ENCODE measurements at places on chromosomes 4 and X.

- no peak for DNase-seq
These were observed 2.6 kb upstream of the INTU start for GRCh38 chr4:127630152-127630551.

- no peak for DNase-seq
These were observed 92.1 kb downstream of the SLC9A7 start for GRCh38 chrX:46666831-46667230.

DNA sequence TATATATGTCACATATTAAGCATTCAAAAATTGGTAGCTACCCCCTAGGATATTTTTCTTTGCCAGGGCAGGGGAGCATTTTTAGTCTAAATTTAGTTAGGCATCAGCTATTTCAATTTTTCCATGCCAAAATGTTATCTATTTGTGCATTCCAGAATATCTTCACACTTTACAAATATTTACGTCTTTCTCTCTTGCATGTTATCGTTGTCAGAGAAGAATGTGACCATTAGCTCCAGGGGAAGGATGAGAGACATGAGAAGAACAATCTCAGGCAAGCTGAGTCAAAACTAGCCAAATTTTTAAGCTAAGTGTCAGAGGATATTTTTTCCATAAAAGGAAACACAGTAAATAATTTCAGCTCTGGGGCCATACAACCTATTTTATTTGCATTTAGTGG is 885.0 kb upstream of the EPHA5 start:
- no peak for DNase-seq

- no peak for DNase-seq
These were observed 51.6 kb downstream of the WDFY3 start for GRCh38 chr4:84914686-84915395.

DNA sequence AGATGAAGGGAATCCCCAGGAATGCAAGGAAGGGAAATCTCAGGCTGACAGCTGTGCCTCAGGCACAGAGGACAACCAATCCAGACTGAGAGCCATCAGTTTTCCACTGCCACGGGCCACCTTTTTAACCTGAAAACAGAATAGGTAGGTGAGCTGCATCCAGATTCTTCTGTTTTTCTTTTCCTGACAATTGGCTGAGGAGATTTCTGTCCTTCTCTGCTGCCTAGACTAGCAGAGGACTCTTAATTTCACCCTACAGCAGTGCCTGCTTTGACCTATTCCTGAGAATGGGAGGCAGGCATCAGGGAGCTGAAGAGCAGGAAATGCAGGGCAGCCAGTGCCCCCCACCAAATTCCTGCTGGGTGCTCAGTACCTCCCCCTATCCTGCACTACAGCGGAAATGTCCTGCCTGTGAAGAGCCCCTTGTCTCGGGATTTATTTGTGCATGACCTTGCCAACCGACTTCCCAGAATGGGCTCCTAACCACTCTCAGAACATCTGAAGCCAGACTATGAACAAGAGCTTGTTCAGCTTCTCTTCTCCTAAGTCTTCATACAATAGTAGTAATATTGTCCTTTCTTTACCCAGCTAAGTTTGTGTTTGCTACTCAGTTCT is 65.1 kb downstream of the CASK start:
- DNase-seq = no peak

DNA sequence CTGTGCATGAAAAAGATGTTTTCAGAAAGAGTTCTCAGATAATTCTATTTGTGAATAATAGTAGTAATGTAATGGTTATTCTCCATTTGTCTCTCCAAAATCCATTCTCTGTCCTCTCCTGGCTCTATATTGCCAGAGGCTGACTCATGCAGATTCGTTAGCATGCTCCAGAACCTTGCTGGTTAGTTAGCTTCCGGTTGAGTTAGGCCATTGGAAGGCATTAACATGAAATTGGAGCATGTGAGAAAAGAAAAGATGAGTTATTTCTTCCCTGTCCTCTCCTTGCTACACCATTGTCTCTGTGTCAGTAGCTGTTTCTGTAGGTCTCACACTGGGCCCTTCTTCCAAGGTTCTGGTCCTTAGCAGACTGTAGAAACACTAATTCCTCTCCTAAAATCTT is 23.5 kb upstream of the PRDM8 start:
- no peak for DNase-seq

DNA sequence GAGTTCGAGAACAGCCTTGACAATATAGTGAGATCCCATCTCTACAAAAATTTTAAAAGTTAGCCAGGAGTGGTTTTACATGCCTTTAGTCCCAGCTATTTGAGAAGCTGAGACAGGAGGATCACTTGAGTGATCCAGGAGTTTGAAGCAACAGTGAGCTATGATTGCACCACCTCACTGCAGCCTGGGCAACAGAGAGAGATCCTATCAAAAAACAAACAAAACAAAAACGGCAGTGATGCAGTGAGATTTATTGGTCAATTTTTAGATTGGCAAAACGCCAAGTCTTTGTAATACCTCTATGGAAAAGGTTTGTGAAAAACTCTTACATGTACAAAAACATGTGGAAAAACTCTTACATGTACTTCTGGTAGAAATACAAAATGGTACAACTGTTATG is 91.3 kb downstream of the PTPN13 start:
- no peak for DNase-seq

GRCh38 chr4:106679063-106679462 is 310.5 kb upstream of the GIMD1 start:
- DNase-seq = no peak

GRCh38 chr4:118904935-118905334 is 16.3 kb downstream of the SYNPO2 start:
- DNase-seq = no peak

DNA sequence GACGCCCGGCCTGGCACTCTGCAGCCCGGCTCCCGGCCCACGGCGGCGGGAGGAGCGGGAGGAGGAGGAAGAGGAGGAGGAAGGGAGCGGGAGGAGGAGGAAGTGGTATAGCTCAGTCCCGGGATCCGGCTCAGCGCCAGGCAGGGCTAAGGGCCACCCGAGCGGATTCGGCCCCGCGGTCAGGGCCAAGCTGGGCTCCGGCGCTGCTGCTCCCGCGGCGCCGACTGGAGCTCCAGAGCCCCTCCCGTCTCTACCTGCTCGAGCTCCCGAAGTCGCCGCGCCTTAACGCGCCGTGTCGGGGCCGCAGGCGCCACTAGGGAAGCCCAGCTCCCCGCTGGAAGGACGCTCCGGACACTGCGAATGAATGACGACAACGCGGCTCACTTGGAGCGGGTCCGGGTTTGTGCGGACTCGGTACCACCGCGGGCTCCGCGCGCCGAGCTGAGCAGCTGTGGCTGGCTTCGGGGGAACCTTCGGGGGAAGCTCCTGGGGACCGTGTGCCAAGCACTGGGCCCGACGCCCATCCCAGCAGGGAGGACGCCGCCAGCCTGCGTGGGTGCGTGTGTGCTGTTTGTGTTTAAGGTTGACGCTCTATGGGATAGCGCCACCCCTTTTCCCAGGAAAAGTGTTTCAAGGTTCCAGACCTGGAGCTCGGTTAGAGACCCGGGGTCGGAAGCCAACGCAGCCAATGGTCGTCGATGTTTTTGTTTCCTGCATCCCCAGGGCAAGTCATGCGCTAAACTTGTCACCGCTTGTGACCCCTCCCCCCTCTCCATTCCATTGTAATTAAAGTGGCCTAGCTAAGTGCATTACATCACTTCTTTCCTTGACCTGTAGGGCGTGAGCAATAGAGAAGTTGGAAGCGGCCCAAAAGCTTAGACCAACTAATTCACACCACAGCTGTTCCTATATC is at the start of gene TBC1D9:
Gene TBC1D9 (minus strand): TSS at position 67 of the 913 bp plus-strand sequence. CDS start 340 bp downstream, outside the sequence.
- no peak for DNase-seq

GRCh38 chr4:156896527-156896926 is 75.1 kb downstream of the PDGFC start:
- DNase-seq = no peak

DNA sequence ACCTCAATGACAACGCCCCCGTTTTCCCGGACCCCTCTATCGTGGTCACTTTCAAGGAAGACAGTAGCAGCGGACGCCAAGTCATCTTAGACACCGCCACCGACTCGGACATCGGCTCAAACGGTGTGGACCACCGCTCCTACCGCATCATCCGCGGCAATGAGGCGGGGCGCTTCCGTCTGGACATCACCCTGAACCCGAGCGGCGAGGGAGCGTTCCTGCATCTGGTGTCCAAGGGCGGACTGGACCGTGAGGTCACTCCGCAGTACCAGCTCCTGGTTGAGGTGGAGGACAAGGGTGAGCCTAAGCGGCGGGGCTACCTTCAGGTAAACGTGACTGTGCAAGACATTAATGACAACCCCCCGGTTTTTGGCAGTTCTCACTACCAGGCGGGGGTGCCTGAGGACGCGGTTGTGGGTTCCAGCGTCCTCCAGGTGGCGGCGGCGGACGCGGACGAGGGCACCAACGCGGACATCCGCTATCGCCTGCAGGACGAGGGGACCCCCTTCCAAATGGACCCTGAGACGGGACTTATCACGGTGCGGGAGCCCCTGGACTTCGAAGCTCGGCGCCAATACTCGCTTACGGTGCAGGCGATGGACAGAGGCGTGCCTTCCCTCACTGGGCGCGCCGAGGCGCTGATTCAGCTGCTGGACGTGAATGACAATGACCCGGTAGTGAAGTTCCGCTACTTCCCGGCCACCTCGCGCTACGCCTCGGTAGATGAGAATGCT is 2.2 kb downstream of the FAT4 start:
- DNase-seq = no peak

DNA sequence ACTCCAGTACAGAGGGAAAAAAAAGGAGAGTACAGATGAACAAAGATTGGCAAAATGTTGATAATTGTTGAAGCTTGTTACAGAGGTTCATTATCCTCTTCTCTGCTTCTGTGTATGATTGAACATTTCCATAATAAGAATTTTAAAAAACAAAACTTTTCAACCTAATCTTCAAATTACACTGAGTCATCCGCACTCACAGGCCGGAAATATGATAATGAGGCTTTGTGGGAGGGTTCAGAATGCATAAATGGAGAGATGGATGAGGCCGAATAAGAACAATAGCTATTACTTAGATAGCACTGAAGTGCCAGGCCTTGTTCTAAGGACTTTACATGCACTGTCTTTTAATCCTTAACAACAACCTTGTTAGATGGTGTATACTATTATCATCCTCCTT is 4.6 kb upstream of the ERCC6L start:
- DNase-seq = no peak

GRCh38 chr4:155548173-155548572 is 118.5 kb upstream of the GUCY1A1 start:
- DNase-seq = no peak

GRCh38 chr4:158003212-158003611 is 169.6 kb downstream of the GASK1B start:
- no peak for DNase-seq

GRCh38 chr4:93841803-93842345 is 13.3 kb downstream of the ATOH1 start:
- DNase-seq = no peak

DNA sequence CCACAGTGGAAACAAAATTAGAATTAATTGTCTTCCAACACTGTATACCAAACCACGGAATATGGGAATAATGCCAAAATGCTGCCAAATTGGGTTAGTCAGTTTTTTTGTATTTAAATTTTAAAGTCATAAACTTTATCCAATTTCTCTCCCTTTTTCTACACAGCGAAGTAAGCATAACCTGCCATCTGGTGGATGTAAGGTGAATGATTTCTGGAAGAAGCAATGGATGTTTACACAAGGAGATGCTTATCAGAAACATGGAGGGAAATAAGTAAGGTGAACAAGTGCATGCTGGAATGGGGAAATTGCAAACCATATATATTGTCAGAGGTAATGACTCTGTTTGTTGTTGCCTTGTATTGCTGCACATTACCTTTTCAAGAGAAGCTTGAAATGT is 691.9 kb downstream of the TECRL start:
- DNase-seq = no peak

DNA sequence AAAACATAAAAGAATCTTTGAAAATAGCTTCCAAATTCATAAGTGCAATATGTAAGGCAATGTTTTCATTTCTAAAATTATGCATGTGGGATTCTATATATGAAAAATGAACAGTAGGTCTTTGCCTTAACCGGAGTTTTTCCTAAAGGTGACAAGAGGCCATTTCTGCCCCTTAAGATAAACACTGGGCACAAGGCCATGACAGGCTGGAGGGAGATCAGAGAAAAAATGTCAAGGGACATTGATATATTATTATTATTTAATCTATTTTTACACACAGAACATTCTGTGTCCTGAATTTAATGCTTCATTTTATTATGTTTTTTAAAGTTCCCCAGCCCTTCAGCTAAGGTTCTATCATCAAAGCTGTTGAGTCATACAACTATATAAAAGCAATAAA is 118.8 kb downstream of the CHM start:
- no peak for DNase-seq

- DNase-seq = peak; percentile 55
These were observed 31.0 kb downstream of the TMEM131L start for GRCh38 chr4:153497091-153497531.

DNA sequence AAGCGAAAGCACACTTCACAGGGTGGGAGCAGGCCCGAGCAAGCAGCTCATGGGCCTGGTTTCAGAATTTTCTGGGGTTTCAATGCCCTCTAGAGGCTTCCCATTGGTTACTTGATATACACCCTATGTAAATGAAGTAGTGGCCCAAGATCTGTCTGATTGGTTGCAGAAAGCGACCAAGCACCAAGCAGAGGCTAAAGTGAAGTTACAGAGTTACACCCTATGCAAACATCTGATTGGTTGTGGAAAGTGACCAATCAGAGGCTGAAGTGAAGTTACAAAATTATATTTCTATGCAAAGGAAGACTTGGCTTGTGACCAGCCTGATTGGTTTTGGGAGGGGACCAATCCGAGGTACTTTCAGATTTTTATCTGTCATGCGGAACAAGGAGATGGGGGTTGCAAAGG is 8.2 kb downstream of the FHIP1A start:
- DNase-seq = no peak

DNA sequence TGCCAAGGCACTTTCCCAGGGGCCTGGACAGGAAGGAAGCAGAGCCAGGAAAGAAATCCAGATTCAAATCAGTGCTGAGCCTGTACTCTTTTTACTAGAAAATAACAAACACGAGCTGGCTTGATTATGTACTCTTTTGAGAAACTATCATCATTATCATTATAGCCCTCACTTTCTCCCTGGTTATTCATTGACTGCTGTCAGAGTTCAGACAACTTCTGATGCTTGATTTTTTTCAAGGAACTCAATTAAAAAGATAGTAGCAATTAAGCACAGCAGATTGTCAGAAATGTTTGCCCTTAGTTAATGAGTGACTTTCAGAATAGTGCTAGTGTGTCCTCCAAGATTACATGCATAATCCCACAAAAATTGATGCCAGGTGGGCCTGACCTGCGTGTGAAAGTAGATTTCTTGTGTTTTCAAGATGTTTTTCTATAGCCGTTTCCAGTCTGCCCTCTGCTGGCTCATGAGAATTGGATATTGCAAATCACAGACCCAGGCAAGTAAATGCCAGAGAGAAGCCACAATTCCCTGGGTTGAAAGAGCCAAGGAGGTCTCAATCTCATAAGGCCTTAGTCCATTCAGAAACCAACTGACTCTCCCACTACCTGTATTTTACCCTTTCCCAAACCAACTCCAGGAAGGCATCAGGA is 14.3 kb upstream of the PNPLA4 start:
- DNase-seq = no peak
